ENCODE measurements at places on chromosomes 16 and 17.

DNA sequence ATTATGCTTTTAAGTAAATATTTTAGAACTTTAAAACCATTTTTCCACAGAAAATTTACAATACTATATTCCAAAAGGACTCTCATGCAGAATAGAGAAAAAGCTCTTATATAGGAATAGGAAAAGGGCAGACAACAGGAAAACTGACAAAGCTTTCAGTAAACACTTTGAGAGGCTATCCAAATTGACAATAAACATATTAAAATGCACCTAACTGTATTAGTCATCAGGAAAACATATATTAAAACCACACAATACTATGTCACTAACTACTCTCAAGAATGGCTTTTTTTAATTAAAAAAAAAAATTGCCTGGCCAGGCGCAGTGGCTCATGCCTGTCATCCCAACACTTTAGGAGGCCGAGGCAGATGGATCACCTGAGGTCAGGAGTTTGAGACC, 77.3 kb downstream of the CEP112 start:
- DNase-seq = no peak

DNA sequence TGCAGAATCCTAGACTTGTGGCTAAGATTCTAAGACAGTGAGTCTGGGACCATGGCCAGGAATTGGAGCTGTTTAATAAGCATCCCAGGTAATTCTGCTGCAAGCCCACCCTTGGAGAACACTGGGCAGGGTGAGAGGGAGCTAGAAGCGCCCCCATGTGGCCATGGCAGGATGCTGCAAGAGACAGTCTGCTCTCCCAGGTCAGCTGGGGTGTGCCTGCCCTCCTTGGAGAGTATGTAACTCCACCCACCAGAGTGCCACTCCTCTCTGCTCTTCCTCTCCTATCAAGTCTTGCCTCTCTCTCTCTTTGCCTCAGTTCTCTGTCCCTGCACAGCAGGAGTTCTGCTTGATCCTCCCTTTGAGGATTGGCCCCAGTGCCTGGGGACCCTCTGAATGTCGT, 14.9 kb downstream of the RCVRN start:
- DNase-seq = peak; percentile 16

DNA sequence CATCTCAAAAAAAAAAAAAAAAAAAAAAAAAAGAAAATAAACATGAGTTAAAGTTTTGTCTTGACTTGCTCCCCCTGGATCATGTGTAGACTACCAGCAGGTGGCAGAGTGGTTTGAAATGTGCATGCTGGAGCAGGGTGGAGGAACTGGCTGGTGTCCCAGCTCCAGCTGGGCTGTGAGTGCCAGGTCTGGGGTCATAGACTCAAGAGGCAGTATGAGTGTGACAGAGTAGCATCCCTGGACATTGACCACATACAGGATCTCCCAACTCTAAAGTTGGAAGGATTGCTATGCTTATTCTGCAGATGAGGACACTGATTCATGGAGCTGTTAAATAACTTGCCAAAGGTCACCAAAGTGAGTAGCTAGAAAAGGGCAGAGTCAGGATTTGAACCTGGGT, 198.0 kb upstream of the MPHOSPH6 start:
- DNase-seq = no peak

GRCh38 chr16:85396879-85397871, 215.9 kb upstream of the GSE1 start:
- DNase-seq = no peak

GRCh38 chr17:56592487-56593085, 913 bp upstream of the NOG start:
- peak; percentile 73 for DNase-seq

GRCh38 chr16:9366048-9366969, 274.9 kb downstream of the HAPSTR1 start:
- no peak for DNase-seq

GRCh38 chr16:70715055-70715858, 29.4 kb upstream of the MTSS2 start:
- DNase-seq = no peak

- peak; percentile 10 for DNase-seq
Observed at GRCh38 chr16:10668322-10669045, 26.2 kb downstream of the TEKT5 start.

DNA sequence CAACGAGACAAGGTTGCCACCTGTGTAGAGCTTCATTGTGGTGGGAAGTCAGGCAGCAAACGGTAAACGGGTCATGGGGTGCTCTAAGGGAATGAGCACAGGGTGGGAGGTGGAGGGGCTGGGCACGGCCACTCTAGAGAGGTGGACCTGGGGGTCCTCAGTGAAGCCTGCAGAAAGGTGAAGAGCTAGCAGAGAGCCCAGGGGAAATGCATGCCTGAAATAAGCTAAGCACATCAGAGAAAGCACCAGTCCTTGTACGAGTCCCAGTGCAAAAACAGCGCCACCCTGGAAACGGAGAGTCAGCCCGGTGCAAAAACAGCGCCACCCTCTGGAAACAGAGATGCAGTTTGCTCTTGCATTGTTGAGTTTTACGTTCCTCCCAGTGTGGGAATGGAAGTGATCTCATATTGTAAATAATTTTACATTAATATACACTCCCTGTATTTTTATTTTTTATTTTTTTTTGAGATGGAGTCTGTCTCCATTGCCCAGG, 65.0 kb downstream of the TBC1D16 start:
- DNase-seq = peak; percentile 32

DNA sequence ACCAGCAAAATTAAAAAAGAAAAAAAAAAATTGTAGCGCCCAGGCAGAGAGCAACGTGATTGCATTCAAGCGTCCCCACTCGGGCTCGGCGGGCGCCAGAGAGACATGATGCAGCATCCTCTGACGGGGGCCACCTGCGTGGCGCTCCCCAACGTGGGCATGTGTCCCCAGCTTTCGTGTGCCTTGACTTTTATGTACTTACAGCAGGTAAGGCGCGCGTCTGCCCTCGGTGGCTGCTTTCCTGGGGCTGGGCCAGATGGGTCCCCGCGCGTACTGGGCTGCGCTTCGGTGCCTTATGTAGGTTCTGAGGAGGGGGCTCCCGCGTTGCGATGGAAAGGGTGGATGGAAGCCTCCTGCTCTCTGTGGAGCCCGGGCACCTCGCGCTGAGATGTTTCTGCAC, 28.4 kb upstream of the RBFOX1 start:
- no peak for DNase-seq

DNA sequence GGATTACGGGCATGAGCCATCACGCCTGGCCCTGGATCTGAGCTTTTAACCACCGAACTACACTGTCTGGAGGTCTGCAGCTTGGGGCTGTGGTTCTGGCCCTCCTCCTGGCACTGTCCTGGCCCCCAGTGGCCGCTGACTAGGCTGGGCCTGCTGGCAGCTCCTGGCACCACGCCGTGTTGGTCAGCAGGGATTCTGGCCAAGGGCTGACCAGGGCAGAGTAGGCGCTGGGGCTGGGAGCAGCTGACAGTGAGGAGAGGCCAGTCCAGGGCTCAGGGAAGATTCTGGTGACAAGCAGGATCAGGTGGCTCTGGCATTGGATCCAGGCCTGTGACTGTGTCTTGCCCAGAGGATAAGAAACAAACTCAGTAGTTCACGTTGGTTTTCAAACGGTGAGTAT, 14.6 kb downstream of the EEF2K start:
- DNase-seq = no peak

DNA sequence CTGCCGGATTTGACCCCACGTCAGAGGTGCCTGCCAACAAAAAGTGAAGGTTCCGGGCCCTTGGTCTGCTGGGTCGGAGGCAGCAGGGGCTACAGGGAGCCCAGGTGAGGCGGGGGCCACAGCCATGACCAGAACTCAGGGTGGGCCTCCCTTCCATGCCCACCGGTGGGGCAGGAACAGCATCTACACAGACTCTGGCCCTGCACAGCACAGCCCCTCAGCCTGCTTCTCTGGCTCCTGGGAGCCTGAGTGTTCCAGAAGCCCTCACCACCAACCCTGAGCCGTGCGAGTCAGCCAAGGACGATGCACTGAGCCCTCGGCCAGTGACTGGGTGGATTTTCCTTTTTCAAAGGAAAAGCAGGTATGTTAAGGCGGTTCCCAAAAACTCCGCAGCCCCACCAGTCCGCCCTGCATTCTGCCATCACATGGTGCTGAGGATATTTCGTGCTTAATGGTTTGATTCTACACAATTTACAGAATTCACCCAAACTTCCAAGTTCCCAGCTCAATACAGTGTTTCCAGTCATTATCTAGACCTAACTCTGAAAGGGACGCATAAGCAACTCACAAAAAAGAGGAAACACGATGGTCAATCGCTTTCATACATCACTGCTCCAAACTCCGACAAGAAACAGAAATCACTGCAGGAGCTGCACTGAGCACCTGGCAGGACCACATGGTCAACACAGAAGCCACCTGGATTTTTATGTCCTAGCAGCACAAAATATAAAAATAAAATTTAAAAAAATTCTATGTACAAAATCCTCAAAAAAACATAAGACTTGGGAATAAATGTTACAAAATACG, 19.4 kb upstream of the C16orf95 start:
- DNase-seq = no peak

- no peak for DNase-seq
Observed at GRCh38 chr16:31085873-31086628, 2.7 kb downstream of the PRSS53 start.

DNA sequence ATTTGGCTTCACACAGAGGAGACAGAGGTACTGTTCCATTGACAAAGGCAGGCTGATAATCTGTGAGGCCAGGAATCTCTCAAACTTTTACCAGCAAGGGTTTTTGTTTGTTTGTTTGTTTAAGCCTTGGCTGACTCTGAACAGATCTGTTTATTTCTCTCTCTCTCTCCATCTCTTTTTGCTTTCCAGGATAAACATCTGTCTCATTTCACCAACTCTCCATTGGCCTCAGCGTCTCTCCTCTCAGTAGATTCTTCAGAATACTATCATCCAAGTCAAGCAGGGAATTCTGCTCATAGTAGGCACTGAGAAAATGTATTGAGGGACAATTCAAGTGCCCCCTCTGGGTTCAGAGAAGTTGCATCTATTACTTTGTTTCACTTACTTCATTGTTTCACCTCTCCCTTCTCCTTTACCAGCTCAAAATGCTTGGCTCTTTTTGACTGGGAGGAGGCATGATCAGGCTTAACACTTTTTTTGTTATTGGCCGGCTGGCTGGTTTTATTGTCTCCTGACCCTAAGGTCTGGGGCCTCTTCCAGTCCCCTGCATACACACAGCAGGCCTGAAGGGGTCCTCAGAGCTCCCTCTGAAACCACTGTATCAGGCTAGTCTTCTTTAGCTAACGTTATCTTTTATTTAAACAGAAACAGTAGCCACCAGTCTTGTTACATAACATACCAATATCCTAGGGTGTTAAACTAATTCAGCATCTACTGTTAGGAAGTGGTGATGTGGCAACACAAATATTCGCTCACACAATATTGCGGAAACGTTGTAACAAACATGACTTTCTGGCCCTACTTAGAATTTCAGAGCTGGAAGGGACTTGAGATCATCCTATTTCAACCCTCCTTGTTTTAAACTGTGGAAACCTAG, 2.0 kb upstream of the YPEL2 start:
- peak; percentile 57 for DNase-seq

DNA sequence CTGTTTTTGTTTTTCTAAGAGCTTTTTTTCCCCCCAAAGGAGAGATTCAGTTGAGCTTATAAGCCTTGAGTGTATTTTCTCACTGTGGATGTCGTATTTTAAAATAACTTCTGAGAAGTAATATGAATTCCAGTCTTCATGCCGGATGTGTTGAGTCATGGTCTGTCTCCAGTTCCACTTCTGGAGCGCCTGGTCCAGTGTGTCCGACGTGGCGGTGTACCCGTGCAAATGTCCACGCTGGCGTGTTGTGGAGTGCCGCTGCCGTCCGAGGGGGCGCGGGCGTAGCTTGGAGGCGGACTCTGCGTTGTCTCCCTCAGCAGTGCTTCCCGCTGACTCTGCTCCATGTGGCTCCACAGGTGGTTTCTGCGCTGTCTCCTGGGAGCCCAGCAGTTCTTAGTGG, 60.9 kb upstream of the ZNF750 start:
- DNase-seq = no peak

DNA sequence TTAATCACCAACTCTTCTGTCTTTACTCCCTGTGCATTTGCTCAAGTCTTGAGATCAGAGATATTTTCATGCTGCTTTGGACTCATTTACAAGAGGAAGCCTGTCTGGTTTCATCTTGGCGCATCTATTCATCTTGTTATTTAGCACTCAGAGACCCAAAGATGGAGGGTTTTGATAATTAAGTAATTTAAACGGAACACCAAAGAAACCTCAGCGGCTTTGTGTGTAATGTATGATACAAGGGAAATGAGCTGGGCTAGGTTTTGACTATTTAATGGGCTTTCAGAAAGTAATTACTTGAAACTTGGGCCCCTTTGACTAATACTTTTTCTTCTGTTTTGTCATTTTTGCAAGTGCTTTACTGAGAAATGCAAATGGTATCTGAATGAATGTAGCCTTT, 66.2 kb upstream of the CACNG3 start:
- DNase-seq = no peak

DNA sequence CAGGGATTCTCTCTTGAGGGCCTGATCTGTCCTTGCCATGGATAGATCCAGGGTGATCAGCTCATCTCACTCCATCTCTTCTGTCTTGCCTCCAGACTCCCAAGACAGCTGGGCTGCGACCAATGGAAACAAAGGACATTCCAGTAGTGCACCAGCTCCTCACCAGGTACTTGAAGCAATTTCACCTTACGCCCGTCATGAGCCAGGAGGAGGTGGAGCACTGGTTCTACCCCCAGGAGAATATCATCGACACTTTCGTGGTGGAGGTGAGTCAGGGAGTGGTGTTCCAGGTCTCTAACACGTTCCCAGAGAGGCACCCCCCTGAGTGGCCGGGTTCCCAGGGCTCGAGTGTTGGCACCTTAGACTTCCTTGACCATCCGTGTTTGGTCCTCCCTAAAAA, 29.5 kb downstream of the PLCD3 start:
- no peak for DNase-seq

GRCh38 chr16:87780385-87780989, 14.7 kb upstream of the KLHDC4 start:
- peak; percentile 82 for DNase-seq

DNA sequence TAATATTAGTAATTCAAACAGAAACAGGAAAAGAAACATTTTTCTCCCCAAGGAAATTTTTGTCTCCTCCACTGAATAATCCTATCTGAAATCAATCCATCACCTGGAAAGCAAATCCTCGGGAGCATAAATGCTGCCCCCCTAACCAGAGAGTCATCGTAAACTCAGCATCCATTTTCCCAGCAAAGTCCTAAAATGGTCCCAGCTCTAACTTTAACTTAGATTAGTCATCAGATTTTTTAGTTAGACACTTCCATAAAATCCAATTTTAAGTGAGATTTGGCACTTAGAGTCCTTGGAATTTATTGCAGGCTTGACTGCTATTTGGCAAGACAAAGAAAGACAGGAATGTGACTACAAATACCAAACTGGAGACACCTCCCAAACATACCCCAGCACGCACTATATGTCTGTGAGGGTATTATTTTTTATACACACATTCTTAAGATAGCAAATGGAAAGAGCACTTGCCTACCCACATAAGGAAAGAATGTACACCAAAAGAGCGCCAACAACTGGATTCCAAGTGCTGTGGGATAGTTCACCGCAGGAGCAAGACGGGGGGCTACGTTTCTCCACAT, 15.4 kb downstream of the SCO1 start:
- DNase-seq = no peak

GRCh38 chr16:67833030-67833414, 9.1 kb upstream of the THAP11 start:
- DNase-seq = no peak

- peak; percentile 24 for DNase-seq
Observed at GRCh38 chr16:495127-495748, 32.3 kb upstream of the CAPN15 start.
